GM23338 (cell line): ENCODE measurements at places on chromosomes 3 and 15. TPM values are rescaled to one million over a fixed set of nuclear protein-coding genes. Genes with fewer than 3 reads are reported as not detected.

DNA sequence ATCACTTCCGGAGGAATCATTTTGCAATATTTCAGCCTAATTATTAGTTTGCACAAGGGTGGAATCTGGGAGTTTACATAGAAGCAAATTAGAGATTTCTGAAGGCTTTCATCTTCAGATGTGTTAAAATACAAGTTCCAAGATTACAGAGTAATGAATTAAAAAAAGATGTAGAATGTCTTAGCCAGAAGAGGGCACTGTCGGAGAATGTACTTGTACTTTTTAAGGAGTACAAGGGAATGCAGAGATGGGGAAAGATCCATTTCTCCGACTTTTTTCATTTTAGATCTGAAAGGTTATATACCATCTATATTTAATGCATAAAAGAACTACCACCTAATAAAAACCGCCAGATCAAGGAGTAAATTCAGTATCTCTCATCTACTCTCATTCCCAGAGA lies 43.1 kb upstream of the WDR5B start:
- H3K4me3 ChIP-seq, result no peak overlapping the region
- H3K36me3 ChIP-seq, result peaks cover 34% of the 10 kb centered on the region
- H3K4me1 ChIP-seq, result no peaks in the 10 kb centered on the region
- H3K27ac ChIP-seq, result peak overlapping the region; percentile 86
- DNase-seq, result peak; percentile 71

- no peak overlapping the region for H3K4me3 ChIP-seq
- no peaks in the 10 kb centered on the region for H3K4me1 ChIP-seq
- H3K36me3 ChIP-seq, result no peaks in the 10 kb centered on the region
Measured at GRCh38 chr3:10333349-10333650, 12.4 kb upstream of the SEC13 start.

DNA sequence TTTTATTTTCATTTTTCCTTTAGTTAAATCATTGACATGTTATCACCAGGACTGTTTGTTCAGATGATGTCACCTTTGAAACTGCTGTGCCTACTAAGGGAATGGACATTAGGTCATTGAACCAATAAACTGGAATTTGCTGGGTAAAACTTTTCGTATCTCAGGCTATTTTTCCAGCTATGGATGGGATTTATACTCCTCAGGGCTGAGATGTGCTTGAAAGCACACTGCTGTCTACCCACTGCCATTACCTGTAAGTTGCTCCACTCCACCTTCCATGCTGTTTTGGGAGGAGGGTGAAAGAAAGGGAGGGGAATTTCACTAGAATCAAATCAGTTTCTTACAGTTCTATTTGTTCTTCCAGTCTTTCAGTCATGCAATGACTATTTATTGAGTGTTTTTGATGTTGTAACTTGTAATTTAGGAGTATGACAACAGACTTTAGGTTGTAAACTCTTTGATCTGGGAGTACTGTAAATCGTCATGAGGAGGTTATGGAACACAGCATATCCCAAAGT lies 11.3 kb downstream of the EHD4 start:
- no peak for DNase-seq
- no peak overlapping the region for H3K27ac ChIP-seq
- H3K36me3 ChIP-seq, result no peaks in the 10 kb centered on the region
- H3K4me3 ChIP-seq, result no peak overlapping the region
- no peaks in the 10 kb centered on the region for H3K27me3 ChIP-seq

DNA sequence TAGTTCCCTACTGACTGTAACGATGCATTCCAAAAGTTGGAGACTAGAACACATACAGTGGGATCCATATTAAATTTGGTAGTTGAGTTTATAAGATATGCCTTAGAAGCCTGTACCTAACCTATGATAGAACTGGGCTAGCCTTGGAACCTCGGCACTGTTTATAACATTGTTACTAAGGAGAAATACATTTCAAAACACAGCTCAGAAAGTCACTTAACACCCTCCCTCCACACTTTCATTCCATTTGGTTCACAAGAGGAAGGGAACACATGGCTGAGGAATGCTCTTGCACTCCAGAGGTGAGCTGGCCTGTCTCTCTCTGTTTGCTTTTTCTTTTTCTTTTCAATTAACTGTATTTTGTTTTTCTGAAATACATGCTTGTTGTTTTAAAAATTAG lies 48.7 kb upstream of the TSC22D2 start:
- H3K36me3 ChIP-seq, result no peaks in the 10 kb centered on the region
- no peaks in the 10 kb centered on the region for H3K27me3 ChIP-seq
- DNase-seq, result peak; percentile 47
- H3K27ac ChIP-seq, result no peak overlapping the region

DNA sequence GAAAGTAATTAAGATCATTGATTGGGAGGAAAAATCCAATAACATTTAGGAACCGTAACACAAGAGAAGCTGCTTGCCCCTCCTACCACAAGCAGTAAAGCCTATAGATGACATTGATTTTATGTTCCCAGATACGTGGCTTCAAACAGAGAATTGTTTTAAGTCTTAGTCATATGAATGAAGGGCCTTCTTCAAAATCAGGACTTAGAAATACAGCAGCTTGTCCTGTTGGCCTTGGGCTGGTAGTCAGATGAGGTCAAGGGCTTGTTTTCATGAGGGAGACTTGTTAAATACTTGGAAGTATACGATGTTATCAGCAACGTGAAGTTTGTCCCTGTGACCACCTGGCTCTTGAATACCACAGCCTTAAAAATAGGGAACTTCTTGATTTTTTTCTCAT lies 114.4 kb downstream of the VGLL4 start:
- no peak overlapping the region for H3K4me3 ChIP-seq
- H3K4me1 ChIP-seq, result no peaks in the 10 kb centered on the region

Gene EPHB3
- 1.0 and 2.0 TPM in 2 replicates for total RNA-seq

DNA sequence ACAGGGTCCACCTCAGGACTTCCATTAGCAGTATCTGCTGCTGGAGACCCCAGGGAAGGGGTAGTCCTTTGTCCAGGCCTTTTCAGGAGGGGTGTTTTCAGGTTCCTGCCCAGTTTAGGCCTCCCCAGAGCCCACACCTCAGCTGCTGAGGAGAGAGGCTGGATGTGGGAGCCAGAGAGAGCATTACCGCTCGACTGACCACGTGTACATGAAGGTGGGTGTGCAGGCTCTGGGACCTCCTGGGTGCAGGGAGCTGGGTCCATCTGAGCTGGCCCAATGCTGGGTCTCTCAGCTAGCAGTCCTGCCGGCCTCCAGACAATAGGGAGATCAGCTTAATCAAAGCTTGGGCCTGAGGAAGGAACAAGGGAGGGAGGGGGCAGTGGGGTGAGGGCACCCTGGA lies 29.1 kb upstream of the POLG start:
- peaks cover 100% of the 10 kb centered on the region for H3K27me3 ChIP-seq
- H3K4me1 ChIP-seq, result peaks cover 28% of the 10 kb centered on the region; the same call in 1 of the 2 replicates
- no peak overlapping the region for H3K4me3 ChIP-seq
- H3K36me3 ChIP-seq, result no peaks in the 10 kb centered on the region; the same call in 1 of the 2 replicates

Gene ITIH4
- total RNA-seq, result 1.4 and 6.4 TPM in 2 replicates

GRCh38 chr3:108131475-108132134 lies 40.8 kb upstream of the CD47 start:
- no peak overlapping the region for H3K27ac ChIP-seq
- no peak for DNase-seq
- no peaks in the 10 kb centered on the region for H3K27me3 ChIP-seq
- H3K4me1 ChIP-seq, result no peaks in the 10 kb centered on the region
- H3K4me3 ChIP-seq, result no peak overlapping the region
- no peaks in the 10 kb centered on the region for H3K36me3 ChIP-seq

DNA sequence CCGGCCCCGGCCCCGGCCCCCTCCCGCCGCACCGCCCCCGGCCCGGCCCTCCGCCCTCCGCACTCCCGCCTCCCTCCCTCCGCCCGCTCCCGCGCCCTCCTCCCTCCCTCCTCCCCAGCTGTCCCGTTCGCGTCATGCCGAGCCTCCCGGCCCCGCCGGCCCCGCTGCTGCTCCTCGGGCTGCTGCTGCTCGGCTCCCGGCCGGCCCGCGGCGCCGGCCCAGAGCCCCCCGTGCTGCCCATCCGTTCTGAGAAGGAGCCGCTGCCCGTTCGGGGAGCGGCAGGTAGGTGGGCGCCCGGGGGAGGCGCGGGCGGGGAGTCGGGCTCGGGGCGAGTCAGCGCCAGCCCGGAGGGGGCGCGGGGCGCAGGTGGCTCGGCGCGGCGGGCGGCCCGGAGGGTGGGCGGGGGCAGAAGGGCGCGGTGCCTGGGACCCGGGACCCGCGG lies 352 bp downstream of the CHRD start:
- H3K4me3 ChIP-seq, result peak overlapping the region; percentile 64
- peaks cover 62% of the 10 kb centered on the region for H3K27me3 ChIP-seq
- H3K27ac ChIP-seq, result no peak overlapping the region
- no peaks in the 10 kb centered on the region for H3K36me3 ChIP-seq
- H3K4me1 ChIP-seq, result peaks cover 35% of the 10 kb centered on the region

Gene POTEB2
- not detected in 2 replicates for total RNA-seq

Gene XIRP1
- total RNA-seq, result not detected in 2 replicates

GRCh38 chr3:190183121-190183520 lies 62.4 kb upstream of the P3H2 start:
- no peaks in the 10 kb centered on the region for H3K4me1 ChIP-seq
- H3K27ac ChIP-seq, result no peak overlapping the region
- peak; percentile 18 for DNase-seq
- H3K4me3 ChIP-seq, result no peak overlapping the region
- no peaks in the 10 kb centered on the region for H3K36me3 ChIP-seq

Gene BNC1
- total RNA-seq, result 1.1 and 1.6 TPM in 2 replicates

Gene PLCH1
- 24.4 and 25.3 TPM in 2 replicates for total RNA-seq

GRCh38 chr3:180229113-180229512 lies 192.4 kb upstream of the PEX5L start:
- H3K27ac ChIP-seq, result no peak overlapping the region
- H3K4me1 ChIP-seq, result no peaks in the 10 kb centered on the region
- H3K4me3 ChIP-seq, result no peak overlapping the region
- DNase-seq, result peak; percentile 25

DNA sequence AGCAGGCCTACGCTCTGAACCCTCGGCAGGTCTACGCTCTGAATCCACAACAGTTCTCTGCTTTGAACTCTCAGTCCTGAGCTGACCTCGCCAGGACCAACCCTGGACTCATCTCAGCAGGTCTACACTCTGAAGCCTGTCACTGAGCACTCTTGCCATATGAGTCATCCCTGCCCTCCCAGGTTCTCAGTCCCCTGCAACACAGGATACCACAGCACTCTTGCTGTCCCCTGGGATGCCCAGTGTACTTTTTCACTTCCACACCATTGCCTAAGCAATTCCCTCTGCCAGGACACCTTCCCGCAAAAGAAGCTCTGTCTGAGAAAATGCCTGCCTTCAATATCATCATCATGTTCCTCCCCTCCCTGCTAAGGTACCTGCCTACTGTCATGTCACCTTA lies 42.0 kb downstream of the NUP210 start:
- no peak for DNase-seq
- H3K4me1 ChIP-seq, result no peaks in the 10 kb centered on the region
- H3K36me3 ChIP-seq, result peaks cover 9% of the 10 kb centered on the region; the same call in 1 of the 2 replicates
- H3K27ac ChIP-seq, result no peak overlapping the region
- H3K4me3 ChIP-seq, result no peak overlapping the region

DNA sequence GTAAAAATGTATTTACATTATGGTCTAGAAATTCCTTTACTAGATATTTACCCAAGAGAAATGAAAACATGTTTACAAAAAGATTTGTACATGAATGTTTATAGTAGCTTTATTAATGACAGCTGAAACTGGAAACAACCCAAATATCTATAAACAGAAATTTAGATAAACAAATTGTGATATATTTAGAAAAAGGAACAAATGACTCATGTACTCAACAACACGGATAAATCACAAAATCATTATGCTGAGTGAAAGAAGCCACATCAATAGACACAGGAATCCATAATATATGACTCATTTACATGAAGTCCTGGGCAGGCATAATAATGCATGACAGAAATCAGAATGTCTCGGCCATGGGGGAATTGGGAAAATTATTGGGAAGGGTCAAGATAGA lies 1020.2 kb downstream of the SQOR start:
- no peak overlapping the region for H3K27ac ChIP-seq
- H3K4me1 ChIP-seq, result no peaks in the 10 kb centered on the region
- H3K27me3 ChIP-seq, result no peaks in the 10 kb centered on the region
- H3K36me3 ChIP-seq, result no peaks in the 10 kb centered on the region
- DNase-seq, result no peak

DNA sequence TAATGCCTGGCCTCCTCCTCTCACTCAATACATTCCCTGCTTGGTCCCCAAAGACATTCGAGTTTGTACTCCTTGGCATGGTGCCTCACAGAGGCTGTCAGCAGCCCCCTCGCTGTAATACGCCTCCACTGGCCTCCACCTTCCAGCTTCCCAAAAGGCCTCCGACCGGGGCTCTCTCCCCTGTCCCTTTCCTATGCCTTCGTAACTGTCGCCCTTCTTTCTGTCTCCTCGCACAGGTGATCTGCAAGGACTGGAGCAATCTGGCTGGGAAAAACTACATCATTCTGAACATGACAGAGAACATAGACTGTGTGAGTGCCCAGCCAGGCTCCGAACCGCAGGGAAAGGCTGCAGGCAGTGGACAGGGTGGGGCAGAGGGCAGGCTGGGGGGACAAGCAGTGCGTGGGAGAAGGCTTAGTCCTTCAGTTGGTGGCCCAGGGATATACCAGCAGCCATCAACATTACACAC lies 10.7 kb upstream of the ABTB1 start:
- DNase-seq, result no peak
- no peaks in the 10 kb centered on the region for H3K27me3 ChIP-seq
- H3K4me3 ChIP-seq, result no peak overlapping the region
- H3K36me3 ChIP-seq, result peaks cover 5% of the 10 kb centered on the region; the same call in 1 of the 2 replicates
- no peaks in the 10 kb centered on the region for H3K4me1 ChIP-seq
- no peak overlapping the region for H3K27ac ChIP-seq

Gene GOLGA8G
- total RNA-seq, result not detected in 2 replicates

DNA sequence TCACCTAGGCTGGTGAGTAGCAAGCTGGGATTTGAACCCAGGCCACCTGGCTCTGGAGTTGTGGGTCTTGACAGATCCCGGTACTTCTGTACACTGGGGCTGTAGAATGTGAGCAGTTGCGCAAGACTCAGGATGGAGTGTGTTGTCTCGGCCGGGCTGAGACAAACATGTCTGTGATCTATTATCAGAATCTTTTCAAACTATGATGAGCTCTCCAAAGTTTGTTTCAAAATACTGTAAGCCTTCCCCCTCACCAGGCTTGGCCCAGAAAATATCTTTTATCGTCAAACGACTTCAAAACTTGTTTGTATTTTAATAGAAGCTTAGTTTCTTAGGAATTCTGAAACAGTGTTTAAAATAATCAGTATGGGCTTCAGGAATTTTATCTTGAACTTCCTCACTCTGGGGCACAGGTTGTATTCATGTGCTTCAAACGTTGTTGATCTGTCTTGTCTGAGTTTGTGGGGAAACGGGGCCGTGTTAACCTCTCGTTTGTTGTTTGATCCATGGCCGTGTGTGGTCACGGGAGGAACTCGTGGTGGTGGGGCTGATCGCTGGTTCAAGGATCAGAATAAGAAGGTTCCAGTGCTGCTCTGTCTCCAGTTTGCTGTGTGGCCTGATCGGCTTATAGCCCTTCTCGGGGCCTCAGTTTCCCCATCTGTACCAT lies 40.3 kb upstream of the TFRC start:
- peaks cover 3% of the 10 kb centered on the region; the same call in 1 of the 2 replicates for H3K4me1 ChIP-seq
- H3K27me3 ChIP-seq, result no peaks in the 10 kb centered on the region
- H3K27ac ChIP-seq, result no peak overlapping the region
- H3K4me3 ChIP-seq, result no peak overlapping the region

DNA sequence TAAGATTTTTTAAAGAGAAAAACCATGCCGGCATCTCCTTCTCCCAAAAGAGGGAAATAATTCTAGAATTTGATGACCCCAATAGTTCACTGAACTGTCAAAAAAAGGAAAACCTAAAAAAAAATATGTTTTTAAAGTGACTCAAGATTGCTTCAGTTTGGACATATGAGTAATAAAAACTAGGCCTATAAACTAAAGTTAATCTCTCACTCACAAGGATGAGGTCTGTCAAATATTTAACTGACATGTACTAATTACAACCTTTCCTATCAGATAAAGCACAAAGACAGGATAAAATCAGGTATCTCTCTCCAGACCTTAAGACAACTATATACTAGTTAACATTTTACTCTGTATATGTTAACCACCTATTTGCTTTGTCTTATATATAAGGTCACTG lies 231.9 kb downstream of the NSUN3 start:
- no peak overlapping the region for H3K4me3 ChIP-seq
- H3K4me1 ChIP-seq, result no peaks in the 10 kb centered on the region
- peaks cover 15% of the 10 kb centered on the region; the same call in 1 of the 2 replicates for H3K27me3 ChIP-seq
- no peak for DNase-seq
- no peak overlapping the region for H3K27ac ChIP-seq
